Esophagus muscularis mucosa (tissue), 4 donors: ENCODE measurements at places on chromosomes 3 and 15. TPM values are rescaled to one million over a fixed set of nuclear protein-coding genes. Genes with fewer than 3 reads are reported as not detected.

- DNase-seq, result no peak
Observed at GRCh38 chr3:44803298-44803697, 41.7 kb downstream of the KIF15 start.

- DNase-seq, result no peak
Observed at GRCh38 chr3:138187296-138188012, at the start of gene ARMC8. Gene ARMC8, plus strand, starts transcription at chr3:138187301. Its CDS starts 254 bp downstream, at chr3:138187555.

DNA sequence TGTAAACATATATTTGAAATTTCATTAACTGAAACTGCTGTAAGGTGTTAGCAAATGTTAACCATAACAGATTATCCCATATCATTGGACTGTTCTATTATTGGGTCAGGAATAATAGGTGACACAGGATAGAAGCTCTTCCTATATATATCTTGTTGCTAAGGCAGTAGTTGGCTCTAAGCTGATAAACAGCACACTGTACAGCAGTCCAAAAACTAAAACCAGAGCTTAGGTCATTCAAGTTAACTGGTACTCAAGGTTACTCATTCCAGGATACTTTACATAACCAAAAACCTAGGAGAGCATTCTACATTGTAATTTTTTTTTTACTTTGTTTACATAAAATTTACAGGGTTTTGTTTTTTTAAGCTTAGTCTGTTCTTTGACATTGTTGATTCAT lies 8.9 kb downstream of the DNAJC19 start:
- DNase-seq, result no peak

GRCh38 chr15:89926158-89926557 lies 13.4 kb upstream of the ARPIN start:
- DNase-seq, result no peak

GRCh38 chr15:77023576-77024272 lies 28.8 kb downstream of the PSTPIP1 start:
- no peak for DNase-seq

DNA sequence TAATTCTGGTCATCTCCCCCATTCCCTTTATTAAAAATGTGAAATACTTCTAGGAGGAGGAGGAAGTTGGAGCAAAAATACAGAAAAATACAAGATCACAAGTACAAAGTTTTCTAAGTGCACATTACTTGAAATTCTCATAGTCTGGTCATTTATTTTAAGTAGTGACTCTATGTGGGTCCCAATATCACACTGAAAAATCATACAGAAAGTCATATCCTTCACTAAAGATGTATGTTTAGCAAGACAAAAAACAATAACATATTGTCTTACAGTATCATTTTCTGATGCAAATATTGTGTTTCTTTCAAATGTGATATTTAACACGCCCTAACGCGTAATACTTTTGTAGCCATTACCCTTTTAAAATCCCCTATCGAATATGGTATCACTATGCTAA lies 2.5 kb downstream of the ALDH1A2 start:
- no peak for DNase-seq

DNA sequence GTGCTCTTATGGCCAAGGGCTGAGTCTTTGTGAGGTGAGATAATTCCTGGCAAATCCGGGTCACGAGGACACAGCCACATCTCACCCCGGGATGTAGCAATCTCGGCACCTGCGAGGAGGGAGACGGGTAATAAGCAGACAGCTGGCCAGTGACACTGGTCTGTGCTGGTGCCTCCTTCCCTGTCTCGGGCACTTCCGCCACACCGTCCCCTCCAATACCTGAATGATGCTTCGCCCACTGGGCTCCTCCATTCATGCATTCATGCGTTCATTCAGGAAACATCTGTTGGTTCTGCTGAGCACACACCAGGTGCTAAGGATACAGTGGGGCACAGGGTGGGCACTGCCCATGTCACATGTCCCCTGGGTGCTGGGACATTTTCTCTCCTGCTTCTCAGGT lies 60.1 kb downstream of the ATP10A start:
- DNase-seq, result peak; percentile 57

Gene NPAP1
- not detected for total RNA-seq

Gene AGBL1
- total RNA-seq, result not detected
